Anterior cingulate cortex (tissue), 58 donors: ENCODE measurements at places on chromosomes 3 and 15.
A peak's percentile ranks its signal among the peaks of the same experiment; 100 is the strongest.

GRCh38 chr3:38397320-38397719 is 50.7 kb downstream of the XYLB start:
- DNase-seq: no peak

GRCh38 chr15:31316135-31316795 is 10.4 kb upstream of the KLF13 start:
- DNase-seq: no peak

DNA sequence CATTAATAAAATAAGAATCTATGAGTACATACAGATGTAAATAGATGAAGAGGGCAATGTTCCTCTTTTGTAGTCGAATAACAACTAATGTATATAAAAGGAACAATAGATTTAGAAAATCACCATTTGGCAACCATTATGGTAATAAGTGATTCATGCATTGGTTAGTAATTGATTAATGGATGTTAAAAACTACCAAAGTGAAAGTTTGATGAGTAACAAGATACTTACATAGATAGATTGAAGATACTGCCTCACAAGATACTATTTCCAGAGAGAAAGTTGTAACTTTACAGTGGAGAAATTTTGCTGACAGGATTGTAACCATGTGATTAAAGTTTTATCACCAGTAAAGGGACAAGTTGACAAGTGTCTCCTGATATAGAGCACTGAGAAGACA is 55.0 kb downstream of the TCF12 start:
- DNase-seq: no peak

DNA sequence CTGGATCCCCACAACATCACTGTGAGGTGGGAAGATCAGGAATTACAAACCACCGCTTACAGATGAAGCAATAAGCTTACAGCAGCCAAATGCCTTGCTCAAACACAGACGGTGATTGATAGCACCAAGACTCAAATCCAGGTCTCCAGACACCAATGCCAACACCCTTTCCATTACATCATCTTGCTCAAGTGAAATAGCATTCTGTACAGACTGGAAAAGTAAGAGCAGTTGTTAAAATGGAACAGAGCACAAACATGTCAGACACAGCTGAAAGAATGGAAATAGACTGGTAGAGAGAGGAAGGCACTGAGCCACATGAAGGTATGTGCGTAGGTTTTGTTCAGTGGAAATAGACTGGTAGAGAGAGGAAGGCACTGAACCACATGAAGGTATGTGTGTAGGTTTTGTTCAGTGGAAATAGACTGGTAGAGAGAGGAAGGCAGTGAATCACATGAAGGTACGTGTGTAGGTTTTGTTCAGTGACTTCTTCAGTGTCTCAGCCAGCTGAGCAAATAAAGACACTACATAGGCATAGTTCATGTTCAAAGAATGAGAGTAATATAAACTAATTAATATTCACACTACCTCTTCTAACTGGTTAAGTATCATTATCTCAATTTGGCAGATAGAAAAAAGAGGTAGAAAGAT is 15.6 kb downstream of the CLDN1 start:
- DNase-seq: no peak

DNA sequence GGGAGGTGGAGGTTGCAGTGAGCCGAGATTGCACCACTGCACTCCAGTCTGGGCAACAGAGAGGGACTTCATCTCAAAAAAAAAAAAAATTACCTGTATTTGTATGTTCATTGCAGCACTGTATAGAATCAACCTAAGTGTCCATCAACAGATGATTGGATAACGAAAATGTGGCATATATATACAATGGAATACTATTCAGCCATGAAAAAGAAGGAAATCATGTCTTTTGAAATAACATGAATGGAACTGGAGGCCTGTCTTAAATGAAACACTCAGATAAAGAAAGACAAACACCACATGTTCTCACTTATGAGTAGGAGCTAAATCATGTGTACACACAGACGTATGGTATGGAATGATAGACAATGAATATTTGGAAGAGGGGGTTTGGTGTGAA is 59.4 kb upstream of the MEF2A start:
- DNase-seq: no peak

- DNase-seq: no peak
Measured at GRCh38 chr3:36372534-36372935, 7.8 kb upstream of the STAC start.

DNA sequence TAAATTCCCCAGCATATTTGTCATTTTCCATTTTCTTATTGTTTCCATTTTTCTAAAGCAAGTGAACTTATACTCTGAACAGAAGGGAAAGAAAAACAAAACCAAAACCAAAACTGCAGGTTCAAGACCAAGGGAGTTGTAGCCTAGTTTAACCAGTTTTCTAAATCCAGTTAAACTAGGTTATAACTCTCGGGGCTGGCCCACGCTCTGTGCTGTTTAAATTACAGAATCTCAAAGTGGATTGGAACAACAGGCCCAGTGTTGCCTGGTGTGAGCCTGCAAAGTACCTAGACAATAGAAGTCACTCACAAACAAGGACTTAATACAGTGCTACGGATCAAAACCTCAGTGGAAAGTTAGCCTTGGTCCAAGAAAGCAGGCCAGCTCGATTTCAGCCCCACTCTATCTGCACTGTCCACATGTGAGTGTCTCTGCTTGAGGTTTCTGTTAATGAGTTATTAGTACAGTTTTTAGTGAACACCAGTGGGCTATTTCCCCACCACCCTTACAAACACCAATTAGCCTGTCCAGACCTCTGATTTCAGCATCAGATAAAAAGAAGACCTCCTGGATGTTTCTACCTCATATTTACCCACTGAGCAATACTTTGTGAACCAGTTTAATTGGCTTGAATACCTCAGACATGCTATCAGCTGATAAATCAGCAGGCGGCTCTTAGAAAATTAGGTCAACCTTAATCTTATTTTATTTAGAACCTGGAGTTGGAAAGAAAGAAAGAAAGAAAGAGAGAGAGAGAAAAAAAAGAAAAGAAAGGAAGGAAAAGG is 93.8 kb upstream of the PDZRN3 start:
- no peak for DNase-seq

- DNase-seq: no peak
Measured at GRCh38 chr3:160065786-160066185, 77.2 kb downstream of the IL12A start.

DNA sequence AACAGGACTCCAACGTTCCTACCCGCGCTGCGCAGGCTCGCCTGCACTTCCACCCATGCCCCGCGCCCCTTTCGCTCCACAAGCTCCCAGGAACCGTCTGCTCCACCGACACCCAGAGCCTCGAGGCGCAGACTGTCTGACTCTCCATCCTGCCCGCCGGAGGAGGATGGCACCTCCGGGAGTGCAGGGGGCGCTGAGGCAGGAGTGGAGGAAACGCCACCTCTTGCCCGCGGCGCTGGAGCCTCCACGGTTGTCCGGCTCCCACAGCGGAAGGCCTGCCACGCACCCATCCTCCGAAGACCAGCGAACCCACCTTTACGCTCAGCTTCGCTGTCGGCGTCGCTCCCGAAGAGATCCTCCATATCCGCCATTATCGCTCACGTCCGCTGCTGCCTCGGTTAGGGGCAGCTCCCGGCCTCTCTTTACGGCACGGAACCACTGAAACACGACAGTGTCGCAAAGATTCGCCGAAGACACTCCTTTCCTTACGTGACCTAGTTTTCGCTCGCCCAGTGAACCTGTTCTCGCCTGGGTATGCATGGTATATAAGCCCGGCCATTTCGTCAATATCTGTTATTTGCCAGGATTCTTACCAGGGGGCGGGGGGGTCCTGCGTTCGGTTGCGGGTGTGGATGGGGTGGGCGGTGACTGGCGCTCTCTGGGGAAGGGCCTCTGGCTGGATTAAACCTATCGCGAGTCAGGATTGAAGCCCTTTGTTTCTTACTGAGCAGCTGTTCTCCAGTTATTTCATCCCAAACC is at the start of gene LEO1:
LEO1 (minus strand) TSS at position 404 of the 759 bp plus-strand sequence; CDS start at position 371, 33 bp downstream.
- peak; percentile 82 for DNase-seq

GRCh38 chr3:184742676-184743135 is 30.8 kb upstream of the MAGEF1 start:
- no peak for DNase-seq

DNA sequence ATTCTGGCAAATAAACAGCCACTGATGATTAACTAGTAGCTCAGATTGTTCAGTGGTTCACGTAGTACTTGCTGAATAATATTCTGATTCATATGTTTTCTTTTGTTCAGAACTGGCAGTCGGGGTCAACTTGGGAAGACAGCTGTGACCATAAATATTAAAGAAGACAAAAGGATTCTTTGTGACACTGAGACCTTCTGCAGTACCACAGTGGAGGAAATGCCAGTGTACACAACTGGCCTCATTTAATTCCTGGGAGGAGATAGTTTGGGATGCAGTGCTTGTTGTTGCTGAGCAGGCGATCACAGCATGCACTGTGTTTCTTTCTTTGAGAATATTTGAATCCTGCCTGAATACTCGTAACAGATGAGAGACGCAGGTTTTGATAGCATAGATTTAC is 26.7 kb upstream of the MCF2L2 start:
- DNase-seq: no peak

- no peak for DNase-seq
Measured at GRCh38 chr3:122619040-122619439, 41.6 kb downstream of the PARP15 start.

- no peak for DNase-seq
Measured at GRCh38 chr15:67809441-67809840, 15.9 kb upstream of the SKOR1 start.
